ENCODE measurements at places on chromosomes 4 and X.

DNA sequence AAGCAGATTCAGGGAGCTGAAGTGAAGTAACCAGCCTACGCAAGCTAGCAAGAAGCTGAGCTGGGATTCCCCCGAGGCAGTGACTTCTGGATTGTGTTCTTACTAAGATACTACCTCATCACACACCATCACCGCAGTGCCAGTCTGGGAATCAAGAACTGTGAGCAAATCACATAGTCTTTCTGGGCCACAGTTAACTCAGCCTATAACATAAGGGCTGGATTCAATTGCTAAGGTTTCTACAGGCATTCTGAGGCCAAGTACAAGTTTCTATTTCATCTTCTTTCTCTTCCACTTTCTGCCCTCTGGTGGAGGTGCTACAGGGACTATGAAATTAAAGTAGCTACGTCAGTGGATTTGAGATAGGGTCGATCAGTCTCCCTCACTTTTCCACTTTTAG lies 1.4 kb upstream of the CORIN start:
- peak; percentile 63 for DNase-seq

DNA sequence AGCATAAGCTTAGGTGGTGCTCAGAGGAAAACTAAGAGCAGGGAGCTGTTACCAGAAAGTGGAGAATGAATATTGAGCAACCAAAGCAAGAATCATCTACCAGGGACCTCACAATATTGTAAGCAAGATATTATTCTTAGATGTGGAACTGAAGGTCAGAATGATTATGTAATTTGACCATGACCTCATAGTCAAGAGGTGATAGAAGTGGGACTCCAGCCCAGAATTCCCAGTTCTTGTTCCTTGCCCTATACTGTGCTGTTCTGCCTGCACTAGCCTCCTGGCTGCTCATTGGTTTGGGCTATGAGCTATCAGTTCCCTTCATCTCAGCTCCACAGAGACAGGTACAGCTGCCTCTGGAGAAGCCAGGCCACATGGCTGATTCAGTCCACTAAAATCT lies 229.4 kb downstream of the LDB2 start:
- no peak for DNase-seq

GRCh38 chr4:137025484-137026059 lies 506.7 kb downstream of the PCDH18 start:
- DNase-seq: no peak

GRCh38 chr4:77697860-77698590 lies 92.4 kb downstream of the CXCL13 start:
- no peak for DNase-seq

- DNase-seq: peak; percentile 19
Observed at GRCh38 chrX:78997870-78998558, 52.8 kb downstream of the P2RY10 start.

DNA sequence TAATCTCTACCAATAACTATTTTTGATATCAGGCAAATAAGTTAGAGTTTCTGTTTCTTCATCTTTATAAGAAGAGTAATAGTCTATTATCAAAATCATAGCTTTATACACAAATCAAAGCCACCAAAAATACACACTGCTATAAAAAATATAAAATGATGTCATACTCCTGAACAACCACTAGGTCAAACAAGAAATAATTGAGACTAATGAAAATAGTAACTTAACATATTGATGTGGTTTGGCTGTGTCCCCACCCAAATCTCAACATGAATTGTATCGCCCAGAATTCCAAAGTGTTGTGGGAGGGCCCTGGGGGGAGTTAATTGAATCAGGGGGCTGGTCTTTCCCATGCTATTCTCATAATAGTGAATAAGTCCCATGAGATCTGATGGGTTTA lies 2277.5 kb downstream of the ARAP2 start:
- no peak for DNase-seq

DNA sequence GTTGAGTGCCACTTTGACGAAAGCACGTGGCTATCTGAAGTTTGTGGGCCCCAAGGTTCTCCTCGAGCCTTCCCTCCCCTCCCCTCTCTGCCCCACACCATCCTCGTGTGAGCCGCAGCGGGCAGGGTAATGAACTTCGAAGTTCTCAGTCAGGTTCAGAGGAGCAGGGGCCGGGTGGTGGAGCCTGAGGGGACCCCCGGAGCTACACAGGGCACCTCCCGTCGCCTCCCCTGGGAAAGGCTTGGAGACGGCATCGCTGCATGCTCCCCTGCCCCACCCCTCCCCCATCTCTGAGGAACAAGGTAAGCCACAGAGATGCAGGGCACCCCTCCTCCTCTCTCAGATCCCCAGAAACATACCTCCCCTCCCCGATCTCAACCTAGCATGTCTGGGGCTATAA lies 2.8 kb upstream of the NKX1-1 start:
- no peak for DNase-seq

GRCh38 chrX:12210971-12211370 lies 72.7 kb downstream of the FRMPD4 start:
- DNase-seq: no peak

DNA sequence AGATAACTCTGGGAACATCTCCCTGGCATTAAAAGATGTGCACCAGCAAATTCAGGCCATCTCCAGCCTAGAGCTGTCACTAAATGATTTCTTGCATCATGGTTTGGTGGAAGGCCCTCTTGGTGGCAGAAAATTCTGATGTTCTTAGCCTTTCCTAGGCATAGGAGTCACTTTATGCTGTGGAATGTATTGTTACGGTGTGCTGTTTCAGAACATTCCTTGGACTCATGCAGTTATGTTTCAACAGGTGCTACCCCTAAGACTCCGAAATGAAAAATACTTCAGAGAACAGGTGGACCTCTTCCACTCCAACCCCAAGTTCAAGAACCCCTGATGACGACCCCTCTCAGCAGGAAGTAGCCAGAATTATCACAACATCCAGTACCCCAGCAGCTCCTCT lies 20.3 kb upstream of the PAPSS1 start:
- no peak for DNase-seq

DNA sequence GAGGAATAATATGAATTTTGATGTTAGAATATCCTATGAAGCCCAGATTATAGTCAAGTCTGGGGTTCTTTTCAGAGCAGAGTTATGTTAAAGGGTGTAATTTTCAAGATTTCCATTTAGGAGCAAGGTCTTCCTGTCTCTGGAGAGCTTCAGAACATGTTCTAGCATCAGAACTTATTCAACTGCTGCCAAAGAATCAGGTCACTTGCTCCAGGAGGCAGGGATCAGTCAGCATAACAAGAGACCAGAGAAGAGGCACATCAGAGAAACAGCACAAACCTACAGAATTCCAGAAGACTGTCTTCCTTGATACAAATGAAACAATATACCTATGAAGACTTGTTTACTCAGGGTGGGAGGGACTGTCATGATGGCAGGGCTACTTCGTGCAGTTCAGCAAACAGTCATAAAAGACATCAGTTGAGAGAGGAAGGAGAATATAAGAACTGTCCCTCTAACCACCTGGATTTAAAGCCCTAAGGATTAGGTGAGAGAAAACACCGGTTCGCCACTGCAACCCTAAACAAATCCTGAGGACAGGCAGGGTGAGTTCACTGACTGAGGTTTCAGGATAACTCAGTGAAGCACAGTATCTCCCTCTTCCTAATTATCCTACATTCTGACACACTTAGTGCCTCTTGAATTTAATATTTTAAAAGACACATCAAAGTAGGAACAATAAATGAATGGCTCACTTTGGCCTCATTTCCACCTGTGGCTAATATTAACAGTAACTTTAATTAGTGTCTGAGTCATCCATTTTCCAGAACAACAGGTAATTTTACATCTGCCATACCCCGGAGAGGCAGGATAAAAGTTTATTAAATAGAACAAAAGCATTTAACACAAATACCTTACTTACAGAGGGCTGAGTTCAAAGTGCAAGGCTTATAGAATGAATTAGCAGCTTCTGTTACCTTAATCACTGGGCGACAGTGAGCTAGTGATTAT lies 93.0 kb downstream of the HDAC8 start:
- no peak for DNase-seq

DNA sequence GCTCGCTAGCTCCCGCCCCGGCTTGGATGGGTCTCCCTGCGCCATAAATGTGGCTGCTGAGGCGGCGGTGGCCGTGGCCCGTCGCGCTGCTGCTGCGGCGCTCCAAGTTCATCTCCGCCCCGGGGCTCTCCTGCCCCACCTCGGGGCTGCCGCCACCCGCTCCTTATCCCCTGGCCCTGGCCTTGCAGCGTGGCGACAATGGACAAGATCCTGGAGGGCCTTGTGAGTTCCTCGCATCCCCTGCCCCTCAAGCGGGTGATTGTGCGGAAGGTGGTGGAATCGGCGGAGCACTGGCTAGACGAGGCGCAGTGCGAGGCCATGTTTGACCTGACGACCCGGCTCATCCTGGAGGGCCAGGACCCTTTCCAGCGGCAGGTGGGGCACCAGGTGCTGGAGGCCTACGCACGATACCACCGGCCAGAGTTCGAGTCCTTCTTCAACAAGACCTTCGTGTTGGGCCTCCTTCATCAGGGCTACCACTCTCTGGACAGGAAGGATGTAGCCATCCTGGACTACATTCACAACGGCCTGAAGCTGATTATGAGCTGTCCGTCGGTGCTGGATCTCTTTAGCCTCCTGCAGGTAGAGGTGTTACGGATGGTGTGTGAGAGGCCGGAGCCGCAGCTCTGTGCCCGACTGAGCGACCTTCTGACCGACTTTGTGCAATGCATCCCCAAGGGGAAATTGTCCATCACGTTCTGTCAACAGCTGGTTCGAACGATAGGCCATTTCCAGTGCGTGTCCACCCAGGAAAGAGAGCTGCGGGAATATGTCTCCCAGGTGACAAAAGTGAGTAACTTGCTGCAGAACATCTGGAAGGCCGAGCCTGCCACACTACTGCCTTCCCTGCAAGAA lies 763 bp downstream of the USP38 start:
- DNase-seq: peak; percentile 4

- DNase-seq: no peak
Observed at GRCh38 chr4:1212546-1213335, 36.2 kb downstream of the CTBP1 start.

DNA sequence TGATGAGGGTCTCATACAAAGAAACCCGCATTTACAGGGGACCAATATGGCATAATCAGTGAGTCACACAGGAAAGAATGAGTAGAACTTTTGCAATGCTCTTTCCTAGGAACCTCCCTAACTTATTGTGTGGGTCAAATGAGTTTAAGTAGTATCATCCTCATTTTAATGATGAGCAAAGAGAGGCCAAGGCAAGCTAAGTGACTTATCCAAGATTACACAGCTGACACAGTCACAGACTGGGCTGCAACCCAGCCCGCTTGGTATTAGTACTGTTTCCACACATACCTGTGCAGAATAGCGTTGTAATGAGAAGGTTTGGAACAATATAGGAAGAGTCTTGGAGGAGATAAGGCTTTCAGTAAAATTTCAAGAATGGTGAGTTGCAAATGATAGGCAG lies 91.0 kb upstream of the PPP1R2C start:
- no peak for DNase-seq

DNA sequence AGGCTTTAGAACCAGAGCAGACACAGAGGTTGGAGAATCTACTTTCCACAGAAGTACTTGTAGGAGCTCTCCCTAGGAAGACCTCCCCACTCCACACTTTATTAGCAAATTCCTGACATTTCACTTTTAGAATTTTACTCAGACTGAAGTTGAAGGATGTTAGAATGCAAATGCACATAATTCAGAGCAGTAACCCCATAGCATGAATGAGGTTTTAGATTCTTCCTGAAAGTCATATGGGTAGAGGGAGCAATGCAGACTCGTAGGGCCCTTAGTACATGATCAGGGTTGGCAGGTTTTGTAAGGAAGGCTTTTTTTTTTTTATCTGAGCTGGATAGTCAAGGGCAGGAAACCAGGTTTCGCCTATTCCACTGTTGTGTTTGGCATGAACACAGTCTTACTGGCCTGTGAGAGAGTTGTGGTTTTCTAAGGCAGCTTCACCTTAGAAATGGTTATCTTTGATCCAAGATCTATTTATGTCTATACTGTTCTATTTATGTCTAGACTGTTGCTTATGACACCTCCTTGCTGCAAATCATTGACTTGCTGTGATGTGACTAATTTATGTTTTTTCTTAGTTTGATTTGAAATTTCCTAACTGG lies 48.9 kb downstream of the SPATA18 start:
- no peak for DNase-seq

Measured in activated naive CD4-positive, alpha-beta T cell treated with Interleukin-2 at 50 U/mL for 16 hours (primary cell).